ENCODE measurements at places on chromosomes 11 and 22.

GRCh38 chr11:44621140-44621681, 55.7 kb downstream of the CD82 start:
- DNase-seq, result peak; percentile 85

GRCh38 chr11:22780952-22781593, 48.5 kb downstream of the SVIP start:
- DNase-seq, result no peak

DNA sequence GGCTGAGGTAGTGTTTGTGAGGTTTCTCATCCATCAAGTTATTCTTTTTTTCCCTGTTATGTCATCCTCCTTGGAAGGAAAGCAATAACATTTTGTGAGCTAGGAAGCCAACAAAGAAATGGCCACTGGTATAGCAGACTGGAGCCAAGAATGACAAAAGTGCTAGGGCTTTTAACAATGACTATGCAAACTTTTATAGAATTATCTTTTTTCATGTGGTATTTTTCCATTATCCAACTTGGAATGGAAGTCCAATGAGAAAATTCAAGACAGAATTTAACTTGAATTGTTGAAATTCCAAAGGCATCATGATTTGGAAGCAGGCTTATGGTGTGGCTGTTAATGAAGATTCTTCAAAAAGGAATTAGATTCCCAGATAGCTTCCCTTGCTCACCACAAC, 216.4 kb upstream of the PDGFD start:
- DNase-seq, result no peak

DNA sequence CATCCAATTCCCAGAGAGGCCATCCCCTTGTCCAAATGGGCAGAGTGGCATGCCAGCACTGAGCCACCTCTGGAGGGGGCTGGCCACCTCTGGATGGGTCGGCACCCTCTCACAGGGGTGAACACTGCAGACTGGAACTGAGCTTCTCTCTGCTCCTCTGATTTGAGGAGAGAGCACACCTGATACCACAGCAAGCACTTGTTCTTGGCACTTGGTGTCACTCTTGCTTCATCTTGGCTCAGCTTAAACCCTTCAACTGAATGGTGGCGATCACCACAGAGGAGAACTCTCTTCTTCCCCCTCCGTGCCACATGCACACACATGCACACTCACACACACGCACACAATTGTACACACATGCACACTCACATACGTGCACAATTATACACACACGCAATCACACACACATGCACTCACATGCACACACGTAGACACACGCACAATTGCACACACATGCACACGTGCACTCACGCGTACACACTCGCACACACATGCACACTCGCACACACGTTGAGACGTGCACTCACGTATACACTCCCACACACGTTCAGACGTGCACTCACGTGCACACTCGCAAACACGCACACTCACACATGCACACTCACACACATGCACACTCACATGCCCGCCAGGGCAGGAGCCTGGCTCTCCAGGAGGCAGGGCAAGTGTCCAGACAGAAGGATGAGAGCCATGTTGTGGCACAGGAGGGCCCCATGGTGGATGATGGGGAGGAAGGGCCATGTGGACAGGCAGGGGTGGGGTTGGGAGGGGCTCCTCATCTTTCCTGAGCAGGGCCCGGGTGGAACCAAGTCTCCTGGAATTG, 23.4 kb downstream of the OVOL1 start:
- DNase-seq, result no peak

DNA sequence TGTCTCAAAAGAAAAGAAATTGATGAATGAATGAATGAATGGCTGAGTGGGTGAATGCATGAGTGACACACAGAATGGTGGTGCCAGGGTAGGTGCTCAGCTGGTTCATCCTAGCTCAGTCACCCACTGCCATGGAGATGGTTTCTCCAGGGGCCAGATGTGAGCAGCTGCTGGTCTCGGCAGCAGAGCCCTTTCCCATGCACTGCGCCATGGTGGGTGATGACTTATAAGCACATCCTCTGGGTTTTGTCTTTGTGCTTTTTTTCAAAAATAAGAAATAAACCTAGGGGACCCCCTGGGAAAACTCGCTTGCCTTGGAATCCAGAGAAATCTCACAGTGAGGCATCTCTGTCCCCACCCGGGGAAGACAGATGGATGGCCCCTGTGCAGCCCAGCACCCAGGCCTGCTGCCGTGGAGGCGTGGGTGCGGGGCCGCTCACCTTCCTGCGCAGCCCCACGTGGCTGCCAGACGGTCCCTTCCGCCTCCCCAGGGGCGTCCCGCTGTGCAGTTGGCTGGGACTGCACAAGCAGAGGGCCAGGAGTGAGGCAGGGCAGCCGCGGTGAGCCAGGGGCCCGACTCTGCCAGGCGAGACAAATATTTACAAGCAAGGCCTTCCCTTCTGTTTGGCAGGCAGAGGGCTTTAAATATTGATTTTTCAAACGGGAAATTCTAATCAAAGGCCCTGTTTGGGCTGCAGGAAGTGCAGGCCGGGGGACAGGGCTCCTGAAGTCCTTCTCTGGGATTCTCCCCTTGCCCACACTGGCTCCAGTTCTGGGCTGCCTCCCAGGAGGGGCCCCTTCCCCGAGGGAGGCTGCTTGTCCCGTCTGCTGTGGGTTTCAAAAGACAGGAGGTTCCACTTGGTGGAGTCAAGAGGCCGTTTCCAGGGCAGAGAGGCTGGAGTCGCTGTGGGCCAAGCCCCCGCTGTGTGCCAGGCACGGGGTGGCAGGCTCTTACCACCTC, 24.3 kb downstream of the MPPED1 start:
- no peak for DNase-seq

- DNase-seq, result no peak
These were observed at the start of gene FERMT3 for GRCh38 chr11:64206457-64207255. FERMT3 (plus strand) TSS chr11:64206721; CDS start chr11:64207365, 644 bp downstream.

DNA sequence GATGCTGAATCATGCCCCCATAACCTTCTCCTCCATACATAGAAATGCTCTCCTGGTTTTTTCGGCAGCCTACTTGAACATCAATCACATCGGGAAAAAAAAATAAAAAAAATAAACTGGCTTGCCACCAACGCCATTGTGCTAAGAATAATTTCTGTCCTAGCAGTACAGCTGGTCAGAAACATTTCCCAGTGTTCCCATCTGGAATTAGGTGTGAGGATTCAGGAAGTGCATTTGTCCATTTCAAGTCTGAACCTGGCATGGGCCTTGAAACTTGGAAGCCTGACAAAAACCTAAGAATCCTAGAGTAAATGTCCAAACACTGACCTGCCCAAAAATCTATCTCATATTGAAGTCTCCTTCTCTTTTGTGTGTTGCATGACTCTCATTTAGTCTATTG, 16.6 kb upstream of the NAV2 start:
- no peak for DNase-seq

GRCh38 chr22:46501701-46502100, 35.7 kb downstream of the CELSR1 start:
- no peak for DNase-seq

GRCh38 chr11:95456714-95457491, 225.9 kb upstream of the SESN3 start:
- DNase-seq, result no peak

GRCh38 chr22:24095826-24096757, 85.0 kb downstream of the CABIN1 start:
- DNase-seq, result no peak

DNA sequence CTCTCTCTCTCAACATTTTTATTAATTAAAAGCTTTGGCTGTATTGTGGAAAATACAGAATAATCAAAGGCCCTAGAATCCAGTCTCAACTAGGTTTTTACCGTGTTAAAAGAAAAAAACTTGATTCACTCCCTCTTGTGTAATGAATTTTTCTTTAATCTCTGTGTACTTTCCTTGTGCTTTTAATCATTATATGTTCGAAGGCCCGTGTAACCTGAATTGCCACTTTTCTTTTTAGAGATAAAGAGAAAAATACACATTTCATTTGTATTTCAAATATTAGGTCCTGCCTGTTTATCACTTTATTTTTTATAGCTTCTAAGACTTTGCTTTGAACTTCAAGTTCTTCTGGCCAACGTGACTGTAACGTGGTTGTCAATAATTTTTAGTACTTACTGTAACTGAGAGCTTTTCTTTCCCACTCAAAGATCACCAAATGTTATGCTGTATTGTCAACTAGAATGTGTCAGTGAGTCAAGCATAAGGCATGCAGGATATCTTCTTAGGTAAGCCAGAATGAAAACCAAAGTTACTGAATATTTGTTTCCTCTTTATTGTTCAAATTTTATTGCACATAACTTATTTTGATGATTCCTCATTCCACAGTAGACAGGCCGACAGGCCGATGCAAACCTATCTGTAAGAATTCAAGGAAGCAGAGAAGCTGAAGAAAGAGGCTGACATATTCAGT, 23.3 kb upstream of the FAR1 start:
- DNase-seq, result no peak

GRCh38 chr11:20243974-20244373, 83.7 kb upstream of the DBX1 start:
- no peak for DNase-seq

DNA sequence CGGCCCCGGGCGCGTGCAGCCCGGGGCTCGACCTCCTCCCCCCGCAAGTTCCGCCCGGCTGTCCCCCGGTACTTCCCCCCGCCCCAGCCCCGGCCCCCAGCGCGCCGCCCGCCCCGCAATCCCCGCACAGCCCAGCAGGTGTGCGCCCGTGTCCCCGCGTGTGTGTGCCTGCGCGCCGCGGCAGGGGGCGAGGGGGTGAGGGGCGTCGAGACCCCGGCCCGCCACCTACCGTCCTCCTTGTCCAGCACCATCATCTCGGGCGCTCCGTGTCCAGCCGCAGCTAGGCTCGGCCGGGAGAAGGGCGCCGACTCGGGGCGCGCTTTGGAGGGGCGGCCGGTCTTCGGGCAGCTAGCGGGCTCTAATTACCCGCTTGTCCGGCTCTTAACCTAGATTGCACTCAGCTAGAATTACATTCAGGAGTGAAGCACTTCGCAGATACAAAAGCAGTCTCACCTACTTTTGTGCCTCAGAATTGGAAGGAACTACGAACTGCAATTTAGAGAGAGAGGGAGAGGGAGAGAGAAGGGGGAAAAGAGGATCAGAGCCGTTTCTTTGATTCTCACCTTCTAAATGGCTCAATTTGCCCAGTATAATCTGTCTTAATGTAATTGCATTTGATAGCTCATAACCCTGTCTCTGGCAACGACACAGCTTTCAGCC, 439 bp downstream of the LMO1 start:
- DNase-seq, result peak; percentile 43

GRCh38 chr11:60761436-60762190, 4.9 kb downstream of the MS4A15 start:
- DNase-seq, result no peak

DNA sequence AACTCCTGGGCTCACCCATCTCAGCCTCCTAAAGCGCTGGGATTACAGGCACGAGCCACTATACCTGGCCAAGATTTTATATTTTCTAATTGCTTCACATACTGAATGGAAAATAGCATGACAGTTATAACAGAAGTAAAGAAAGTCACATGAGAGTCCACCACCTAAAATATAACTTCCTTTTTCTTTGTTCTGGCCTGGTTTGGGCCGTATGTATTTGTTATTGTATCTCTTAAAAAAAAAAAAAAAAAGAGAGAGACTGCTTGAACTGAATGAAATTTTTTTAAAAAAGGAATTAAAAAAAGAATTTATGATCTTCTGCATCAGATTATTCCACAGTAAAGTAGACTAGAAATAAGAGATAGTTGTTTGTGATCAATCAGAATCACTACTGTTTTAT, 86.0 kb upstream of the GRIK4 start:
- no peak for DNase-seq

GRCh38 chr11:109828387-109828786, 264.8 kb upstream of the ZC3H12C start:
- DNase-seq, result no peak

DNA sequence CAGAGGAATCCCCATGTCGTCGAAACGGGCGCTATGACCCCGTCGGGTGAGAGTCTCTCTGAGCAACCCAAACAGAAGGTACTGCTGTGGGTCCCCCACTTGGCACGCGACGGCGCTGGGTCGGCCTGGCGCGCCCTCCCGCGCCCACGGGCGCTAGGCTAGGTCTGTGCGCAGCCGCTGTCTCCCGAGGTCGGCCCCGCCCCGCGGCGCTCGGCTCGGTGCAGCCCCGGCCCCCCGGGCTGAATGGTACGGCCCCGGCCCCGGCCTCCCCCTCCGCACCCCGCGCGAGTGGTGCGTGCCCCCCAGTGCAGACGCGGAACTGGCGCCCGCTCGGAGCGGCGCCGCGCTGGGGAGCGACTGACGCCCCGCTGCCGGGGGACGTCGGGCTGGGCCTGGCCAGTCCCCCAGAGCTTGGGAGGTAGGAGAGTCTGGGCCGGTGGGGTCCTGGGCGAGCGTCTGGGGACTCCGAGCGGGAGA, at the start of gene MADD:
TSS of gene MADD (plus strand) at position 305 of the 477 bp plus-strand sequence.
- peak; percentile 90 for DNase-seq

GRCh38 chr11:113251281-113251680, 63.1 kb upstream of the TTC12 start:
- DNase-seq, result no peak

Measured in ovary (tissue), 10 donors.